ENCODE measurements at places on chromosomes 5 and 9.

DNA sequence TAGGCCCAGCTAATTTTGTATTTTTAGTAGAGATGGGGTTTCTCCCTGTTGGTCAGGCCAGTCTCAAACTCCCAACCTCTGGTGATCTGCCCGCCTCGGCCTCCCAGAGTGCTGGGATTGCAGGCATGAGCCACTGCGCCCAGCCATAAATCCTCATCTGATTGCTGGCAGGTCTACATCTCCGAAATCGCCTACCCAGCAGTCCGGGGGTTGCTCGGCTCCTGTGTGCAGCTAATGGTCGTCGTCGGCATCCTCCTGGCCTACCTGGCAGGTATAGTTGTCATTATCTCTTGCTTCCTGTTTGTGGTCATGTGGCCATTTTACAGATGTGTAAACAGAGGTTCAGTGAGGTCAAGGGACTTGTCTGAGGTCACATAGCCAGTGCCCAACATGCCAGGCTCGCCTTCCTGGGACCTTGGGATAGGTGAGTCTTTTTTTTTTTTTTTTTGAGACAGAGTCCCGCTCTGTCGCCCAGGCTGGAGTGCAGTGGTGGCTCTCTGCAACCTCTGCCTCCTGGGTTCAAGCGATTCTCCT lies 2.8 kb downstream of the SLC2A8 start:
- H3K27ac ChIP-seq, result no peak overlapping the region
- no peak for DNase-seq
- H3K4me1 ChIP-seq, result peaks cover 5% of the 10 kb centered on the region
- no peaks in the 10 kb centered on the region for H3K27me3 ChIP-seq
- peaks cover 11% of the 10 kb centered on the region for H3K36me3 ChIP-seq

DNA sequence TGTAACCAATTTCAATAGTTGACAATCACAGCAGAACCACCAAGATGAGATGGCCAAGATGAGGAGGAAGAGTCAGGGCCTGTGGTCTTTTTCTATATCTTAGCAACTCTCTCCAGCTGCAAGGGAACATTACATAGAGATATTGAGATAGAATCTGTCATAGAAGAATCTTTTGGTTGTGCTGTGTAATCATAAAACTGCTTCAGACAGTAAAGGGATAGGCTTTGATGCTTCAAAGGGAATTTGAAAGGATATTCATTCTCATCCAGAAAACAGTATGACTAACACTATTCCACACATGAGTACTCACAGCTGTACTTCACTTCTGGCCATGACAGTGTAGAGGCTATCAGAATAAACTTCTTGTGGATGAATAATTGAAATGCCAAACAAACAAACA lies 145.9 kb downstream of the YIPF5 start:
- DNase-seq, result no peak
- no peaks in the 10 kb centered on the region for H3K36me3 ChIP-seq
- H3K4me1 ChIP-seq, result no peaks in the 10 kb centered on the region
- no peak overlapping the region for H3K4me3 ChIP-seq
- no peak overlapping the region for H3K27ac ChIP-seq
- H3K27me3 ChIP-seq, result no peaks in the 10 kb centered on the region

- no peaks in the 10 kb centered on the region for H3K27me3 ChIP-seq
- no peak overlapping the region for H3K27ac ChIP-seq
- no peaks in the 10 kb centered on the region for H3K4me1 ChIP-seq
Observed at GRCh38 chr9:38299856-38300255, 92.6 kb upstream of the ALDH1B1 start.

GRCh38 chr5:44225231-44226160 lies 163.7 kb downstream of the FGF10 start:
- no peak overlapping the region for H3K27ac ChIP-seq
- H3K27me3 ChIP-seq, result no peaks in the 10 kb centered on the region

DNA sequence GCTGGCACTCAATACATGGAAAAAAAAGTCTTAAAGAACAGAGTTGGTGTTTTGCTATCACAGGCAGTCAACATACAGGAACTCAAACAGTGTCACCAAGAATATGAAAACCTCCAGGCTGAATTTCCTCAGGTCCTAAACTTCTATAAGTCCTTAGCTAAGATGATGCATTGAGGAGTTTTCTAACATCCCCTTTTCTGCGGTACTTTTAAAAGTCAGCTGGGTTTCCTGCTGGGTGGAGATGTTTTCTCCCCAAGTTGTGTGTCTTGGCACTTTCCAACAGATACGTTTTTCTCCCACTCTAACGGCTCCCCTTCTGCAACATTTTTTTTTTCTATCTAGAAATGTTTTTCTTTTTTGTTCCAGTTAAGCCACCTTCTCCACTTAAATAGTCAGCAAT lies 244.8 kb upstream of the HAPLN1 start:
- H3K4me3 ChIP-seq, result no peak overlapping the region
- H3K36me3 ChIP-seq, result no peaks in the 10 kb centered on the region

DNA sequence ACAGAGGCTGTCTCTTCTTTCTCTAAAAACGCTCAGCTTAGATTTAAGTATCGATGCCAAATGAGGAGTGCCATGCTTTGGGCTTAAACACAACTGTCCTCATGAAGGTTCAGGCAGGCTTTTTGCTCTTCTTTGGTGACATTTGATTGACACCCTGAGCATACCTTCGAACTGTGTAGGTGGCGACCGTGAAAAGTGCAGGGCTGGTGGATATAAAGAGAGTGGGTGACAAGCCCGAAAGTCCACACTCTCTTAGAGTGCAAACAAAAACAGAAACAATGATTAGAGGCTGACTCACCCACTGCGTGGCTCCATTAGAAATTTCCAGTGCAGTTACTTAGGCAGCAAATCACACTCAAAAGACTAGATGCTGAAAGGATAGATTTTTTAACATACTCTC lies 141.7 kb downstream of the SYK start:
- no peak overlapping the region for H3K4me3 ChIP-seq
- H3K36me3 ChIP-seq, result no peaks in the 10 kb centered on the region
- no peaks in the 10 kb centered on the region for H3K27me3 ChIP-seq
- no peak overlapping the region for H3K27ac ChIP-seq
- no peak for DNase-seq
- H3K4me1 ChIP-seq, result no peaks in the 10 kb centered on the region

DNA sequence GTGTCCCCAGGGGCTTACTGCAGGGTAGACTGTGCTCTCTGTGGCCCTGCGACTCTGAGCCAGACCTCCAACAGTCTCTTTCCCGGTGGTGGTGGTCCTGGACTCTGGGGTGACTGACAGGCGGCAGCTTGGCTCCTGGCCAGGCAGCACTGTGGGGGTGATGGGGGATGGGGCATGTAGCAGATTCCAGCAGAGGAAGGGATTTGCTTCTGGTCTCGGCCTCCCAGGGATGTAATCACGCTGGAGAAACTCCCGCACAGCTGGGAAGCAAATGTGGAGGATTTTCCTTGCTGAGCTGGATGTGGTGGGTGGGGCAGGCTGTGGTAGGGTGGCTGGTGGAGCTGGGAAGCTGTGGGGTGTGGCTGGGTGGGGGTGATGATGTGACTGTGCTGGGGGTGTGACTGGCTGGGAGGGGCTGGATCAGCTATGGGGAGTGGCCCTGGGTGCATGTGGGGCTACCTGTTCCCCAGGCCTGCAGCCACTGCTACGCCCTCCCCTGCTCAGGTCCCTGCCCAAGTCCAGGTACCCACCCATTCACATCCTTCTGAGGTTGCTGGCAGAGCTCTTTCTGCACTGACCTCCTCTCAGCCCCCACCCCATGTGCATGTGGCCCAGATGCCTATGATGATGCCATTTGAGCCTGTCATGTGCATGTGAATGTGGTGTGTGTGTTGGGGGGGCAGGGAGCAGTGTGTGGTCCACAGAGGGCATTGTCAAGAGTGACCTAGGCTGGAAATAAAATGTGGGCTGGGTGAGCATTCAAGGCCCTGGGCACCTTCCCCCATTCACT lies 3.8 kb downstream of the NDST1 start:
- no peaks in the 10 kb centered on the region for H3K36me3 ChIP-seq
- no peak overlapping the region for H3K4me3 ChIP-seq
- H3K27me3 ChIP-seq, result no peaks in the 10 kb centered on the region
- H3K4me1 ChIP-seq, result peaks cover 36% of the 10 kb centered on the region
- DNase-seq, result no peak

GRCh38 chr5:170819824-170820223 lies 36.3 kb downstream of the GABRP start:
- H3K36me3 ChIP-seq, result no peaks in the 10 kb centered on the region
- H3K27ac ChIP-seq, result no peak overlapping the region
- H3K27me3 ChIP-seq, result no peaks in the 10 kb centered on the region

DNA sequence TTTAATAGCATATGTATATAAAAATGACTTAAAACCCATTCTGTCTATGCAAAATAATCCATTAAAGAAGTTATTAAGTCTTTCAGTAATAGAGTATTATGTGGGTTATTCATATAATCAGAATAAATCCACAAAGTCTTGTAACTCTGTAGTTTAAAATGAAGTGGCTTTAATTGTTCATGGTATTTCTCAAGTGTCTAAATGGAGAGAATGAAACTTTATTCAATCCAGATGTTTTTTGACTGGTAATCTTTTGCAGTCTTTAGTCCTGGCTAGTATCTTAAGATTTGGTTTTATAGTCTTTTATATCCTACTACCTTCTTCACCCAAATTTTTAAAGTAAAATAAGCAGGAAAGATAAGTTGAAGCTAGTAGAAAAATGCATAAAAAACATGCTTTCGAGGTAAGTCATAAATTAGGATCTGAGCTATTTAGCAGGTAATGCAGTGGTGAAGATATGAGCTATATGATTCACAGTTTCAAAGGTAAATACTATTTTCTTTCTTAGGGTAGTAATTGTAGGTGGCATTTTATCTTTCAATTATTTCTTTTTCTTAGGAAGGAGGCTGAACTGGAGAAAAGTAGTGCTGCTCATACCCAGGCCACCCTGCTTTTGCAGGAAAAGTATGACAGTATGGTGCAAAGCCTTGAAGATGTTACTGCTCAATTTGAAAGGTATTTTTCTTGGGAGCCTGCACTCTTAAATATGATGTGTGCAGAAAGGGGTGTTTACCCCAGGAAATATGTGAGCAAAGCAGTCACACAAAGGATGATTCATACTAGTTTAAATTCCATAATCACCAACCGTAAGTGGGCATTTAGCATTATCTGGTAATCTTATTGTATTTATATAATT lies 17.9 kb downstream of the HMMR start:
- H3K27ac ChIP-seq, result no peak overlapping the region
- H3K36me3 ChIP-seq, result peaks cover 6% of the 10 kb centered on the region
- H3K4me3 ChIP-seq, result no peak overlapping the region
- no peaks in the 10 kb centered on the region for H3K4me1 ChIP-seq
- H3K27me3 ChIP-seq, result no peaks in the 10 kb centered on the region

DNA sequence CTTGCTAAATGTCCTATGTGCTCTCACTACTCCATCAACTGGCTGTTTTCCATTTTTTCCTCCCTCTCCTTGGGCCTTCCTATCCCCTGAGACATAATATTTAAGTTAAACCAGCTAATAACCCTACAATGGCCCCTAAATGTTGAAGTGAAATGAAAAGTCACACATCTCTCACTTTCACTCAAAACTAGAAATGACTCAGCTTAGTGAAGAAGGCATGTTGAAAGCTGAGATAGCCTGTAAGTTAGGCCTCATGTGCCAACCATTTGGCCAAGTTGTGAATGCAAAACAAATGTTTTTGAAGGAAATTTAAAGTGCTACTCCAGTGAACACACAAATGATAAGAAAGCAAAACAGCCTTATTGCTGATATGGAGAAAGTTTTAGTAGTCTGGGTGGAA lies 48.8 kb upstream of the CDH10 start:
- no peaks in the 10 kb centered on the region for H3K36me3 ChIP-seq
- H3K4me3 ChIP-seq, result no peak overlapping the region
- no peak overlapping the region for H3K27ac ChIP-seq
- DNase-seq, result no peak
- no peaks in the 10 kb centered on the region for H3K27me3 ChIP-seq

DNA sequence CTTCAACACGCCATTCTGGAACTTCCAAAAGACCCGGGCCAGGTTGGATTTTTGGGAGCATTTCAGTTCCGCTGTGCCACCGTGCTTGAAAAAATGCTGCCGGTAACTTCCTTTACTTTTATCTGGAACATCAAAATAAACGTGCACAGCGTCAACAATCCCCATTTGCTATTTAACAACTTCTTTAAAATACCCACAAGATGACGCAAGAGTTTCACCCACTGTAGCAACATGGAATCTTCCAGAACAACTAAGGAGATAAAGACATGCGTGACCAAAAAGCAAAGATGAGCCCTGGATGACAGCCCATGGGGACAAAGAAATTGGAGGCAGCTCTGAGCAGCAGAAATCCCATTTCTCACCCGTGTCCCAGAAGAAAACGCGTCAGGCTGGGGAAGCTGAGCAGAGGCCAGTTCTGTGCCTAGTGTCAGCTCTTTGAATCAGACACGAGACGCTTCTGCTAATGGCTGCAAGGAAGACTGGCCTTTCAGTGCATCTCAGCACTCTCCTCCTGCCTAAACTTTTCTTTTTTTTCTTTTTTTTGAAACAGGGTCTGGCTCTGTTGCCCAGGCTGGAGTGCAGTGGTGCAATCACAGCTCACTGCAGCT lies 61.3 kb downstream of the SECISBP2 start:
- H3K4me3 ChIP-seq, result no peak overlapping the region
- no peaks in the 10 kb centered on the region for H3K27me3 ChIP-seq
- H3K4me1 ChIP-seq, result no peaks in the 10 kb centered on the region
- H3K36me3 ChIP-seq, result peaks cover 6% of the 10 kb centered on the region
- no peak overlapping the region for H3K27ac ChIP-seq

DNA sequence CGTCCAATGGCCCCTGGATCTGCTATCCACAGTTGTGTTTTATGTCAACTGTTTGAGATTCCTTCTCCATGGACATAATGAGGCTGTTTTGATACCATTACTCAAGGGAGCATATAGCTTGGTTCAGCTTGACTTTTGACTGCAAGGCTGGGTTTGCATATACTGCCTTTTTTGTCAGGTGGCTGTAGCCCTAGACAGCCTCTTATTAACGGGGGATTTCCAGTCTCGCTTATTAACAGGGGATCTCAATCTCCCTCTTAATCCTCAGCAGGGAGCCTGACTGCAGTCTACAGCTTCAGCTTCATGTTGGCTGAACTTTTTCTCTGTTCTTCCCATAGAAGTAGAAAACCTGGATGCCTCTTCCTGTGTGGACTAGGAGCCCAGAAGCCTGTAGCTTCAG lies 73.7 kb upstream of the TNC start:
- no peaks in the 10 kb centered on the region for H3K27me3 ChIP-seq
- no peaks in the 10 kb centered on the region for H3K36me3 ChIP-seq
- no peak overlapping the region for H3K27ac ChIP-seq
- H3K4me1 ChIP-seq, result no peaks in the 10 kb centered on the region
- no peak for DNase-seq
- H3K4me3 ChIP-seq, result no peak overlapping the region

GRCh38 chr5:43572357-43572756 lies 15.5 kb upstream of the PAIP1 start:
- no peak overlapping the region for H3K27ac ChIP-seq
- no peaks in the 10 kb centered on the region for H3K36me3 ChIP-seq
- H3K27me3 ChIP-seq, result no peaks in the 10 kb centered on the region
- DNase-seq, result no peak

- no peak for DNase-seq
- peaks cover 11% of the 10 kb centered on the region for H3K4me1 ChIP-seq
- no peak overlapping the region for H3K4me3 ChIP-seq
- H3K36me3 ChIP-seq, result no peaks in the 10 kb centered on the region
Observed at GRCh38 chr5:115458003-115458409, 86.6 kb downstream of the FEM1C start.

- H3K27ac ChIP-seq, result no peak overlapping the region
- no peak overlapping the region for H3K4me3 ChIP-seq
Observed at GRCh38 chr5:83523929-83524328, 52.4 kb downstream of the VCAN start.
